Posterior cingulate gyrus (tissue), 11 donors: ENCODE measurements at places on chromosomes 11 and 22.
A peak's percentile ranks its signal among the peaks of the same experiment; 100 is the strongest.

GRCh38 chr11:28107191-28107749 is 686 bp downstream of the KIF18A start:
- no peak for DNase-seq

DNA sequence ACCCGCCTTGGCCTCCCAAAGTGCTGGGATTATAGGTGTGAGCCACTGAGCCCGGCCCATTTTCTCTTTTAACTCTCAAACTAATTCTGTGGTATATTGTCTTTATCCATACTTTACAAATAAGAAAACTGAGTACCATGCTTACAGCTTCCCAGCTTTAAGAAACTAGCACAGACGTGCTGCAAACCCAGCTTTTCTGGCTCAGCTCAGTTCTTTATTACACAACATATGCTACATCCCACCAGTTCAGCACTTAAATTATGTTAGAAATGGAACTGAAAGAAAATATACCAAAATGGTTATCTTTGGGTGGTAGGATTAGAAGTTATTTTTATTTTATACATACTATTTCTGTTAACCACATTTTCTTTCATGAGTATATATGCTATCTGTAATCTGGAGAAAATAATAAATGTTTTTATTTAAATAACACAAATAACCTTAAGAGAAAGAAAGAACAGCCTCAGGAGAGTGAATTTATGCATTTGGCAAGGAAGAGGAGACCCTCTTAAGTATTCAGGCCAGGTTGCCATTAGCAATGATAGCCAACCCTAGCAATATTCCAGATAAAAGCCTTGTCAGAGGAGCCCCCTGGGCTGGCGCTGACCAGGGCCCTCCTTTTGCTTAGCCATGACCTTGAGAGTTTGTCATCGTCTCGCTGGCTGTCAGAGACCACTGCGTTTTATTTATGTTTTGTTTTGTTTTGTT is 33.8 kb downstream of the SLN start:
- DNase-seq, result no peak

DNA sequence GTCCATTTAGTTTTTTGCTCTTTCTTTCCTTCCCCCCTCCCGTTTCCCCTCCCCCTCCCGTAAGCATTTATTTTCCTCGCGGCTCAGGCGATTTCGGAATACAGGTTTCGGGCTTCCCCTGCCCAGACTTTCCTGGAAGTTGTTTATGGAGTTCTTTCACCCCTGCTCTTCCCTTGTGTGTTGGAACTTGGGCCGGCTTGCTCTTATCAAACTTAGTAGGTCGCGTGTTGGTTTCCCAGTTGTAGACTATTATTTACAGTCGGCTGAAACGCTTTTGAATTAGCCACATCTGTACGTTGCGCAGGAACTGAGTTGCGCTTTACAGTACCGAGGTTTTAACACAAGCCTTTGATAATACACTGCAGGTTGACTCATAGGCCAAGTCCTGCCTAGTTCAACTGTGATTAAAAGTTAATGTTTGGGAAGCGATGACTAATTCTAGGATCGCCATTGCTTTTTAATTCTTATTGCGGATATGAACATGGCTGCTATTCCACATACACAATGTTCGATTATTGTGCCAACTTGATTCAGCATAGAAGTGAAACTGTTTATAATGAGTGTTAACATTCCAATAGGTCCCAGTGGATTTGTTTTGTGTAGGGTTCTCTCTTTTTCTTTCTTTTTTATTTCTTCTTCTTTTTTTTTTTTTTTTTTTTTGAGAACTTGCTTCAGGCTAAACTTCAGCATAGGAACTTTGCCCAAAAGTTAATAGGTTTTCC is 1.7 kb downstream of the YAP1 start:
- no peak for DNase-seq

DNA sequence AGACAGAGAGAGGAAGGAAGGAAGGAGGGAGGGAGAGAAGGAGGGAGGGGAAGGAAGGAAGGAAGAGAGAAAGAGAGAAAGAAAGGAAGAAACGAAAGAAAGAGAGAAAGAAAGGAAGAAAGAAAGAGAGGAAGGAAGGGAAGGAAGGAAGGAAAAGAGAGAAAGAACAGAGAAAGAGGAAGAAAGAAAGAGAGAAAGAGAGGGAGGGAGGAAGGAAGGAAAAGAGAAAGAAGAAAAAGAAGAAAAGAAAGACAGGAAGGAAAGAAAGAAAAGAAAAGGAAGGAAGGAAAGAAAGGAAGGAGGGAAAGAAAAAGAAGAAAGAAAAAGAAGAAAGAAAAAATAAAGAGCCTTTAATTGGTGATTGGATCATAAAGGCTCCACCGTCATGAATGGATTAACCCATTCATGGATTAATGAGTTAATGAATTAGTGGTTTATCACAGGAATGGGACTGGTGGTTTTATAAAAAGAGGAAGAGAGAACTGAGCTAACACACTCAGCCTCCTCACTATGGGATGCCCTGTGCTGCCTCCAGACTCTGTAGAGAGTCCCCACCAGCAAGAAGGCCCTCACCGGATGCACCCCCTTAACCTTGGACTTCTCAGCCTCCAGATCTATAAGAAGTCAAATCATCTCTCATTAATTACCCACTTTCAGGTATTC is 9.0 kb upstream of the PLAAT2 start:
- DNase-seq, result no peak

GRCh38 chr11:76077575-76078150 is 128.6 kb downstream of the WNT11 start:
- DNase-seq, result no peak

DNA sequence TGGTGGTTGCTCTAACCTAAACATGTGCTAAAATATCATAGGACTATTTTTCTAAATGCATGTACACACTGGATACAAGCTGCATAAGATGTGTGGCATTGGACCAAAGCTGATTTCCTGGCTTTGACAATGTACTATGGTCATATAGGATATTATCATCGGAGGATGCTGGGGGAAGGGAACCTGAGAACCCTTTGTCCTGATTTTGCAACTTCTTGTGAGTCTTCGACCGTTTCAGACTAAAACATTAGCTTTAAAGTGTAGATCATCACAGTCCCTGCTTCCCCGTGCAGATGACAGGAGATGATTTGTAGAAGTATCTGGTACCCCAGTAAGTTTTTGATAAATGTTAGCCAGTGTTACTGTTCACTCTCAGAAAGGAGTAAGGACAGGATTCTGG is 554.7 kb downstream of the MIAT start:
- DNase-seq, result no peak

- DNase-seq, result no peak
Observed at GRCh38 chr22:39130892-39131855, 21.3 kb downstream of the CBX7 start.

GRCh38 chr22:20198557-20199319 is 47.9 kb upstream of the CCDC188 start:
- no peak for DNase-seq

DNA sequence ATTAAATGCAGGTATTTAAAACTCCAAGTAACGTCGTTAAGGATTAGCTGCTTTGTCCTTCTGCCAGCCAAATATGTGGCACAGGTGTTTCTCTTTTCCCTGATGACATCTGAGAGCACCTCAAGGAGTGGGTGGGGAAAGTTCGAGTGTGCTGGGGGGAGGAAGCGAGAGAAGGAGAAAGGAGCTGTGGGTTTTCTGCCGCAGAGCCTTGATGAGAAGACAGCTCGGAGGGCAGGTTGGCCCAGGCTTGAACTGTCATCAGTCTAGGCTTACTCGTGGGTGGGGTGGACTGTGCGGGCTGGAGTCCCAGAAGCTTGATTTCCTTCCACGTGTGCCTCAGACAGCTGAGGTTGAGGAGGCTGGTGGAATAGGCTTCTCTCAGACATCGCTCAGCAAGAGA is 15.2 kb upstream of the SORL1-AS1 start:
- DNase-seq, result no peak

- DNase-seq, result no peak
Observed at GRCh38 chr11:76946223-76946622, 85.5 kb downstream of the ACER3 start.

GRCh38 chr11:117520201-117520600 is 192.5 kb downstream of the CEP164 start:
- no peak for DNase-seq

DNA sequence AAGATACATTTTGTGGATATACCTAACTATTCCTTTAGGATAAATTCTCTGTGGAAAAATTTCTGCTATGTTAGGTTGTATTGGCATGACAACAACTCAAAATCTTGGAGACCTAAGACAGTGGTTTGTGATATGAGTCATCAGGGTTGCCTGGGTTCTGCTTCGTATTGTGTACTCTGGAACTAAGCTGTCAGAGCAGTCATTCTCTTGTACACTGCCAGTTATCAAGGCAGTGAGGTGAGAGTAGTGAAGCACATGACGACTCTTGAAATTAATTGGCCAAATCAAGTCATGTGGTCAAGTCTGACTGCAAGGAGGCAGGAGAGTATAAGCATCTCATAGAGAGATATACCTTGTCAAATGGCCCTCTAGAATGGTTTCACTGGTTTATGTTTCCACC is 104.4 kb downstream of the FANCF start:
- no peak for DNase-seq

DNA sequence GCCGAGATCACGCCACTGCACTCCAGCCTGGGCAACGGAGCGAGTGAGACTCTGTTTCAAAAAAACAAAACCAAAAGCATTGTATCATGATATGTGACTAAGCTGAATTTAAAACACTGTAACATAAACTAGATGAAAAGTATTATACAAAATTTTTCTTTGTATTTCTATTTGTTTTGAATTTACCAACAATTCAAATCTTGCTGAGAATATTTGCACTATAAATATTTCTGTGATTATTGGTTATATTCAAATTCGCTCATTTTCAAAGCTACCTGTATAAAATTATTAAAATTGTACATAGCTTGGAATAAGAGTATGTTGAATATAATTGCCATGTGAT is 101.9 kb upstream of the SERPIND1 start:
- peak; percentile 33 for DNase-seq

GRCh38 chr22:20663137-20663828 is 110.6 kb upstream of the SERPIND1 start:
- no peak for DNase-seq

DNA sequence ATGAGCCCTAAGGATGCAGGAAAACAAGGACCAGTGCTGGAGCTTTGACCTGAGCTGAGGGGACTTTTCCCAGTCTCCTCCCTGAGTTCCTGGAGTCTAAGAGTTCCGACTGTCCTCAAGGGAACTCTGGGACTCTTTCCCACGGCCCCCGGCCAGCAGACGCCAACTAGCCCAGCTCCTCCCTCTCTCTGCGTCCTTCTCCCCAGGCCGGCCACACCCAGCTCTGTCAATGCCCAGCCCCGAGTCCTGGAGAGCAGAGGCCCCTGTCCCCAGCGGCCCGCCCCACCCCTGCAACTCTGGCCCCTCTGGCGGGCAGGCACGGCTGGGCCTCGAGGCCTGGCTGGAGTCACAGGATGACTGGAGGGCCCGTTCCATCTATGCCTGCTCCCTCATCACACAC is 29.8 kb downstream of the NECTIN1 start:
- no peak for DNase-seq

GRCh38 chr11:12184699-12185098 is 74.3 kb downstream of the MICAL2 start:
- no peak for DNase-seq

GRCh38 chr11:76824980-76825725 is 35.6 kb upstream of the ACER3 start:
- DNase-seq, result no peak

GRCh38 chr22:47623763-47624148 is 861.3 kb downstream of the TBC1D22A start:
- no peak for DNase-seq

GRCh38 chr11:94862926-94863880 is 95.0 kb downstream of the AMOTL1 start:
- no peak for DNase-seq

GRCh38 chr11:131199015-131199280 is 171.5 kb upstream of the NTM start:
- no peak for DNase-seq

DNA sequence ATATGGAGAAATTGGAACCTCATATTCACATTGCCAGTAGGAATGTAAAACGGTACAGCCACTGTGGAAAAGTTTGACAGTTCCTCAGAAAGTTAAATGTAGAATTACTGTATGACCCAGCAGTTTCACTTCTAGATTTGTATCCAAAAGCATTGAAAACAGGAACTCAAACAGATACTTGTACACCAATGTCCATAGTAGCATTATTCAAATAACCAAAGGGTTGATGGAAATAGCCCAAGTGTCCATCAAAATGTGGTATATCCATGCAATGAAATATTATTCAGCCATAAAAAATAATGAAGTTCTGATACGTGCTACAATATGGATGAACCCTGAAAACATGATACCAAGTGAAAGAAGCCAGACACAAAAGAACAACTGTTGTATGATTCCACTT is 17.8 kb downstream of the PRRG4 start:
- no peak for DNase-seq

DNA sequence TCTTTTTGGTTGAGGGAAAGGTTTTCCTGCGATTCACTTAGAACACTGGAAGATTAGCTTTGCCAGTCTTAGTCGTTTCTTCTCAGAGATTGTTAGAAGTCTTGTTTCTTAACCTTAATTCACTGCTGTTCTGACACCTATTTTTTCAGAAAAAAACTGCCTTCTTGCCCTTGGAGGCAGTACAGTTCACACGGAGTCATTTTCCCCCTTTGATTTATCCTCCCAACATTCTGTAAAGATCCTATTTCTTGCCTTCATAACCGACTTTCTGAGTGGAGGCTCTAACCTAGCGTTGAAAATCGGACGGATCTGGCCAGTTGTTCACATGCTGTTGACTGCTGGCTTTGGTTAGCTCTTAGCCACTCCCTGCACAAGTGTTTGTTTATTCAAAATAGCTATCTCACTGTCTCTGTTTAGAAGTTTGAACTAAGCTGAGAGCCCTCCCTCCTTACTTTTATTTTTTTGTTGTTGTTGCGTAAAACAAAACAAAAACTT is 737 bp downstream of the BCL2L13 start:
- no peak for DNase-seq

DNA sequence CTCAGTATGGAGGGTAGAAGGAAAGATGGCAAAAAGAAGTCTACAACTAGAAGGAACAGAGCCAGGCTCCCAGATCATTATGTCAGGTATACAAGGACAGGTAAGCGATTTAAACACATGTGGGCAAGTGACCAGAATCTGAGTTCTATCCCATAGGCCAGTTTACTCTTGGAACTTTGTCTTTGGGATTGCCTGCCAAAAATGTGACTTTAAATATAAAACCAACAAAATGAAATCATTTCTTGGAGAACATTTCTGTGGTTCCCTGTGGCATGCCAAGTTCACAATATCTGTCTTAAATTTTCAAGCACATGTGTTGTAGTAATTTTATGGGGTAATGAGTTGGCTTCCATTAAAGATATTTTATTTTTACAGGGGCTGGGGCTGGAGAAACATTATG is 141.0 kb downstream of the SLC17A6 start:
- DNase-seq, result no peak
